Activated CD8-positive, alpha-beta T cell treated with anti-CD3 and anti-CD28 coated beads for 36 hours (primary cell): ENCODE measurements at places on chromosomes 13 and 19.
A peak's percentile ranks its signal among the peaks of the same experiment; 100 is the strongest.

DNA sequence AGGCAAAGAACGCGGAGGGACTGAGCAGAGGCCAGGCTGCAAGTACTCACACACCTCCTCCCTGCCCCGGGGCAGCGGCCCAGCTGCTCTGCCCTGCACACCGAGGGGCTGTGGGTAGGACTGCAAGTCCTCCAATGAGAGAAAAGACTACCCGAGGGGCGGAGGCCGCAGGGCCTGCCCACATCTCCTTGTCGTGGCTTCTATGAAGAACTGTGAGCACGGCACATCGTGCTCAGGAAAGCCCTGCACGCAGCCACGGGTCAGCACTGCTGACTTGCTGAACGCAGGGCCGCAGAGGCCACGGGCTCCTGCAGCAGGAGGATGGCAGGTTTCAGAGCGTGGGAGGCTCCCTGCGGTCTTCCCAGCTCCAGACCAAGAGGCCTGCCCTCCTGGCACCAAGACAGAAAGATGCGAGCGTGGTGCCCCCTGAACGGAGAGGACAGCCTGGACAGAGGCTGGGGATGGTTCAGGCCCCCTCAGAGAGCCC lies 37.4 kb downstream of the CEBPG start:
- no peak for DNase-seq

DNA sequence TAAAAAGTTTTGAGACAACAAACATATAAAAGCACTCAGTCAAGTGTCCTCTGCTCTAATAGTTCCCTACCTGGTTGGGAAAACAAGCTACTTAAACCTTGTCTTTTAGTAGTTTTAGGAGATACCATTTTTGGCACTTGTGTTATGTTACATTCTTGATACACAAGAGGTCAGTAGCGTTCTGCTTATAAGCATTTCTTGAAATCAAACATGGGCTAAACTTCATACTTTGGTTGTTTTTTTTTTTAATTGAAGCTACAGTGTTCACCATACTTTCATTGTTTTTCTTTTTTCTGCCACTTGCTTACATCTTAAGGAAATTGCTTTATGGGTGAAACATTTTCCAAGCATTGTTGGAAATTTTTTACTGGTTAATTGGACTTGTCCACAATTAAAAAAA lies 12.9 kb downstream of the NHLRC3 start:
- DNase-seq, result no peak

DNA sequence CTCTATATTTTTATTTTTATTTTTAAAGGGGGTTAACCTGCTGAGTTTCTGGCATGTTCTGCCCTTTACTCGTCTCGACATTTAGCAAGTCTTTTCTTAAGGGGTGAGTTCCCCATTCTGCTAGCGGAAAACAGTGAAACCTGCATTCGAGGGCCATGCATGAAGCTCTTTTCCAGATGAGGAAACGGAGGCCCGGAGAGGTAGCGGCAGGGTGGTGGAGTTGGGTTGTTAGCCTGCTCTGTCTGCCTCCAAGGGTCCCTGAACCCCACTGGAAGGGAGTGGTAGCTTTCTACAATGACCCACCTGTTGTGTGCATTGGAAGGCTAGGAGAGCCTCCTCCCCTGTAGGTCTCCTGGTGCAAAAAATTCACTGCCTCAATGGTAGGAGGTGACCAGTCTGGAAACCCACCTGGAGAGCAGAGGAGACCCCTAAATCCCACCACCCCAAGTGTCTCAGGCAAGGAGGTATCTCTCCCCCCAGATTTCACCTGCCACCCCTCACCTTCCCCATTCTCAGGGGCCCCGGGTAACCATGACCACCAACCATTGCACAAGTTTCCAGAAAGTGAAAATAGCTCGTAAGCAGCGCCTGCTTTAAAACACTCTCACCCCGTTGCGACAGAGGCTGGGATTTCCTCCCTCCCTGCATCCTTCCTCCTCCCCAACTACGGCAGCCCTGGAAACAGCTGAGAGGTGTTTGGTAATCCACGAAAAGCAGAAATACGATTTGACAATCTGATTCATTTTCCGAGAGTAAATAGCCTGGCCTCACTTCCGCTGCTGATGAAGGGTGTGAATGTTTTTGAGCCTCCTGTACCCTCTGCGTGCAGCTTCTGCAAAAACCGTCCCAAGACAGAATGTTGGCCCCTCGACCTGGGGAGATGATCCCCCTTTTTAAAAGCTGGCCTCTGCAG lies 3.5 kb downstream of the KLF2 start:
- peak; percentile 65 for DNase-seq

DNA sequence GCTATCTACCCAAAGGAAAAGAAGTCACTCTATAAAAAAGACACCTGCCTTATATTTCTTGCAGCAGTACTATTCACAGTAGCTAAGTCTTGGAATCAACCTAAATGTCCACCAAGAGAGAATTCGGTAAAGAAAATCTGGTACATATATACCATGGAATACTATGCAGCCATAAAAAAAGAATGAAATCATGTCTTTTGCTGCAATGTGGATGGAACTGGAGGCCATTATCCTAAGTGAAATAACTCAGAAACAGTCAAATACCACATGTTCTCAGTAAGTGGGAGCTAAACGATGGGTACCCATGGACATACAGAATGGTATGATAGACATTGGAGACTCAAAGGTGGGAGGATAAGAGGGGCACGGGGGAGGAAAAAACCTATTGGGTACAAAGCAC lies 82.5 kb upstream of the KCTD15 start:
- DNase-seq, result no peak

DNA sequence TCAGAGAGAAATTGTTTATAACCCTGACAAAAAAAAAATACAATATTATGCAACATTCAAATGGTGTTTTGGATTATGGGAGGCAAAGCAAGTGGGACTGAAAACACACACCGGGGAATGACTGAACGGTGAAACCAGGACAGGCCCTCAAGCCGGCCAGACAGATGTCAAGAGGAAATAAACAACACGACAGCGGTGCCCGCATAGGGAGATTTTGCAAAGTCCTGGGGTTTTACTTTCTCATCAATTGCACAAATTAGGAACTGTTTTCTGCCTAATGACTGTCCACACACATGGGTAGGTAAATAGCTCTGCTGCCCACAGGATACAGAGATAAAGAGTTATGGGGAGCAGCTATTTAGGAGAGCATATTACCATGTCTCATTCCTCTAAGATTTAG lies 134.5 kb downstream of the IRS2 start:
- no peak for DNase-seq

DNA sequence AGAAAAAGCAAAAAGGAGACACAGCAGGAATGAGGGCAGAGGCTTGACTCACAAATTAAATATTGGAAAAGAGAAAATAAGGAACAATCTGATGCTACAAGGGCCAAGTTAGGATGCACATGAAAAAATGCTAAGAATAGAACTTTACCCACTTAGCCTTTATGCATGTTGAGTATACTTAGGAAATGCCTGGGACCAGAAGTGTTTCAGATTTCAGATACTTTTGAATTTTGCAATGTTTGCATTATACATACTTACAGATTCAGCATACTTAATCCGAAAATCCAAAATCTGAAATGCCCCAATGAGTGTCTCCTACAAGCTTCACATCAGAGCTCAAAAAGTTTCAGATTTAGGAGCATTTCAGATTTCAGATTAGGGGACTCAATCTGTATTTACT lies 262.3 kb downstream of the ABCC4 start:
- DNase-seq, result no peak

GRCh38 chr13:101655435-101655834 lies 203.0 kb downstream of the ITGBL1 start:
- no peak for DNase-seq

GRCh38 chr19:44643605-44644401 lies at the start of gene PVR:
TSS of gene PVR (plus strand) at chr19:44643910. CDS start at chr19:44644097, 187 bp downstream.
- DNase-seq, result peak; percentile 54

DNA sequence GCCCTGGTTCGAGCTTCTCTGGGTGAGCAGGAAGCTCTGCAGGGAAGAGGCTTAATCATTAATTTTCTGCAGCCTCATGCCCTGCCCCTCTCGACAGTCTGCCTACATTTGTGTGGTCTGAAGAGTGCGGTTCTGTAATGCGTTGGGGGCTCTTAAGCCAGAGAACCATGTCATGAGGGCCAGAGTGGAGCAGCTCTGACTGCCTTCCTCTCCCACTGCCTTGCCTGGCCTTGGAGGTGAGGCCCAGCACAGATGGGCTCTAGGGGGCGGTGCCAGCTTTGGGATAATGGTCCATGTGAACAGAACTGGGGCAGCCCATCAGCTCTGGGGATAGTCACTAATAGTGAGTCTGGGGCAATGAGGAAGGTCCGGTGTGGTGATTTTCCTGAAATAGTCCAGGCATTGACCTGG lies 5.7 kb downstream of the FGF9 start:
- DNase-seq, result peak; percentile 53

DNA sequence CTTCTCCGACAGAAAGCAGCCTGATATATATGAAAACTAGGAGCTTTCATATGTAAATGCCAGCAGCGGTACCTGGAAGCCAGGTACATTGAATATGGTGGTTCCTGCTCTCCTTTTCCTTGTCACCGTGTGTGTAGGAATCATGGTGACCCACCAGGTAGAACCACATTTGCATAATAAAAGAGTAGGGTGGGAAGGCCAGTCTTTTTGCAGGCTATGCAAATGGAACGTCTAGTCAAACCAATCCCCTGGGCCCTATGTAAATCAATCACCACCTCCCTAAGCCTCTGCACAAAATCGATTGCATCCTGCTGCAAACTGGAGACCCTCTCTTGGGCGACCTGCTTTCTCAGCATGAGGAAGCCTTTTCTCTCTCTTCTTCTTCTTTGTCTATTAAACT lies 22.2 kb upstream of the ZNF181 start:
- DNase-seq, result no peak

- DNase-seq, result no peak
Observed at GRCh38 chr19:677201-677600, 1.0 kb downstream of the FSTL3 start.

DNA sequence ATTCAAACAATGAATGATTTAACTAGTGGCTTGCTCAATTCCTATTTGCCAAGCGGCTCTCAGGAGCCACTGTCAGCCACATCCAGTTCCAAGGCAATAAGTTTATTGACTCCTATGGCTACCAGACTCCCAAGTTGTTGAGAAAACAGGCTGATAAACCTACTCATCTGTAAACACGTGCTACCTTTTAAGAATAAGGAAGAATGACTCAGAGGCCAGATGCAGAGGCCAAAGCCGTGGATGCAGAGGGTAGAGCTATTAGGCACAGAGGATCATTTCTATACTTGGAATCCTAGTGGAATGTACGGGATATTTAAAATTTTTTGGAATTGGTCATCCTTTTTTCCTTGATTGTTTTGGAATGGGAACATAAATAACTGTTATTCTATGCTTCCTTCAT lies 1921.1 kb downstream of the OLFM4 start:
- no peak for DNase-seq

DNA sequence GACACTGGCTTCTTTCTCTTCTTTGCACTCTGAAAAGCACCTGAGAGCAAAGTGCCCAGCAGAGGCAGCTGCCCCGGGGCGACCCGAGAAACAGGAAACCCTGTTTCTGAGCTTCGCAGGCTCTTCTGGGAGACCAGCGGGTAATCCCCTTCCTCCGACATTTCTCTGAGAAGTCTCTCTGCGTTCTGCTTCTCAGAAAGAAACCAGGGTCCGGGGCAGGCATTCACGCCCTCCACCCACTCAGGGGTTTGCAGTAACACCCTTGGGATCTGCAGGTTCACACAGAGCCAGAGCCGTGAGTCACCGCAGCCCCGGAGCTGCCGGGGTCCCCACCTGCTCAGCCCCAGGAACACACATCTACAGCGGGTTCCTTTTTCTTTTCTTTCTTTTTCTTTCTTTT lies 86.0 kb downstream of the GADD45B start:
- peak; percentile 97 for DNase-seq

- no peak for DNase-seq
Observed at GRCh38 chr19:39500543-39500942, 1.8 kb downstream of the DLL3 start.

DNA sequence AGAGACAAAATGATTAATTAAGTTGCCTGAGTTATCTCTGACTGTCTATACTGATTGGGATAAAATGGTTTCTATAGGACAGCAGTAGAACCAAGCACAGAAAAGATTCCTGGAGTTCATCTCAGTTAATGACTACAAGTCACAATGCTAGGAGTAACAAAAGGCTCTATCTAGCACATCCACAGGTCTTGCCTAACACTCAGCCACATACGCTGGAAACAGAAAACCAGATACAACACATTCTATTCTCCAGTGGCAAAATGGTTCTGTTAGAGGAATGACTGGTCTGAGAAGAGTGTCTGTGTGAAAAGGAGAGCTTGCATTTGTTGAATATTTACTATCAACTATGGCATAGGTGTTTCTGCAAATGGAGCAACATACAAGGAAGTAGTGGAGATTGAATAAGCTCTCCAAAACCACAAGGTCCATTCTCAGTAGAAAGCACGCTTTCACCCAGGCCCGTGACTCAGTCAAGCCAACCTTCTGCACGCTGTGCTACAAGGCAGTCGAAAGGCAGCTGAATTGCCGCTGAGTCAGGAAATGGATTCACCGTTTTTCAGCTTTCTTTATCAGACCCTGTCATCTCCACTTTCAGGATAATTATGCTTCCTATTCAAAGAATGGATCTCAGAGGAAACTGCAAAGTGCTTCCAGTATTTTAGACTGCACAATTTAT lies 761.5 kb downstream of the EFNB2 start:
- DNase-seq, result no peak

DNA sequence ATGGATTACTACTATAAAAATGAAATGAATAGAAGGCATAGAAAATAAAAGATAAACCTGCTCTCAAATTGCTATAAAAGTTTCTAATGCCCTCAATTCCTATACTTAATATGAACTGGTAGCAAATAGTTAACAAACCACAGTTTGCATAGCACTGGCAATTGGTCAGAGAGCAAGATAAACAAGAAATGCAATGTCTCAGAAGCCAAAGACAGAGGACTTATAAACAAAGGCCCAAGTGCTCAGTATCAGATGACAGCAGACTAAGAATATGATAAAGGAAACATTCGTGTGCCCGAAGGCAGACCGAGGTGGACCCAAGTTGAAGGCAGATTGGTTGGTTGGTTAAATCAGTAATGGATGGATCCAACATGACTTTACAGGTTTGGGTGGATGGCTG lies 50.6 kb downstream of the IPO5 start:
- no peak for DNase-seq

GRCh38 chr19:10520652-10521318 lies 3.5 kb upstream of the S1PR5 start:
- no peak for DNase-seq

- DNase-seq, result no peak
Observed at GRCh38 chr19:18764591-18765051, 26.5 kb downstream of the COMP start.

DNA sequence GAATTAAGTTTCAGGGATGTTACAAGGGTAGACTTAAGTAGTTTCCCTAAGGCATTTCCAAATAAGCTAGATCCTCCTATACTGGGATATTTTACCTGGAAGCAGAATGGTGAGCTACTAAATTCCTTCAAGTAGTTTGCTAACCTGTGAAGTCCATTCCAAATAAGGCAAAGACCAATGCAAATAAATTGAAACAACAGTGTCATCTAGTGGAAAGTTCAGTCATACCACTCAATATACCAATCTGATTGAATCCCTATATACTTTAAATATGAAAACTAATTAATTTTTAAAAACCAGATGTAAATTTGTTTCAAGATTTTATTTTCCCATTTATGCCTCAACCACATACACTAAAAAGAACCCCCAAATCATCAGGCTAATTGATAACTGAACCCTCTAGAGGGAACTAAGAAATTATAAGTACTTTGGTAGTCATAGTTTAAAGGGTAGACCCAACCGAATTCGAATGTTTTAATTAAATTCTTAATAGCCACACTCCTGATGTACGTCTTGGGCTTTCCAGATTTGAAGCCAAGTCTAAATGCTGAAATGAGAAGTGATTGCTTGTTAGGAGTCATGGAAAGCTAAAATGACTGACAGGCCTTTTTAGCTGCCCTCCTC lies 223.7 kb downstream of the TBC1D4 start:
- DNase-seq, result no peak
